NCI-H1694 treated with DMSO at 0.1 percent for 48 hours (cell line): ENCODE measurements at places on chromosomes 2 and 18.
A peak's percentile ranks its signal among the peaks of the same experiment; 100 is the strongest.

DNA sequence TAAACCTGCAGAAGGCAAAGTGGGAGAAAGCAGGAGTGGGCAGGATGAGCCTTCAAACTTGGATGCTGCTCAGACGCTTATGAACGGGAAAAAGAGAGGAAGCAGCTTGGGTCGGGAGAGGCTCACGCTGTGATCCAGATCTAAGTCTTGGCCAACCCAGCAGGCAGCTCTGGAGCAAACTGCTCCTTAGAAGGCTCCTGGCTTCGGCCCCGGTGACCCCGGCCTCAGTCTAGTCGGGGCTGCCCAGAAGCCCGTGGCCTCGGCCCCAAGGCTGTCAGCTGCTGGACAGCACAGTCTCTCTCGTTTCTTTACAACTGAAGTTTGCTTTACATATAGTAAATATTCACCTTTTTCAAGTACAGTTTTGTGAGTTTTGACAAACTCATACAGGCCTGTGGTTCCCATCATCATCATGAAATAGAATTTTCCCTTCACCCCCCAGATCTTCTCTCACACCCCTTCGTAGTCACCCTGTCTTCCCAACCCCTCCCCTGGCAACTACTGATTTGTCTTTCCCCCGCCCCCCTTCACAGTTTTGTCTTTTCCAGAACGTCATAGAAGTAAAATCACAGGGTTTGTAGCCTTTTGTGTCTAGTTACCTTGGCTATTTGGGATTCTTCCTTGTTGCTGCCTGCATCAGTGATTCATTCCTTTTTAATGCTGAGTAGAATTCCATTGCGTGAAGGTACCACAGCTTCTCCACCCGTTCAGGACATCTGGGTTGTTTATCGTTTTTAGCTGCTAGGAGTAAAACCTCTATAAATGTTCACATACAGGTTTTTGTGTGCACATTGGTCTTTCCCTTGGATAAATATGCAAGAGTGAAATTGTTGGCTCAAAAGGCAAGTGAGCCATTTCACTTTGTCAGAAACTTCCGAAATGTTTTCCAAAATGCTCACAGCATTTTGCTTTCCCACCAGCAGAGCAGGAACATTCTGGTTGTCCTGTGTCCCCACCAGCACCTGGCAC is 35.1 kb downstream of the MYO7B start:
- no peak for DNase-seq

GRCh38 chr2:221851531-221852045 is 279.5 kb upstream of the EPHA4 start:
- no peak for DNase-seq

DNA sequence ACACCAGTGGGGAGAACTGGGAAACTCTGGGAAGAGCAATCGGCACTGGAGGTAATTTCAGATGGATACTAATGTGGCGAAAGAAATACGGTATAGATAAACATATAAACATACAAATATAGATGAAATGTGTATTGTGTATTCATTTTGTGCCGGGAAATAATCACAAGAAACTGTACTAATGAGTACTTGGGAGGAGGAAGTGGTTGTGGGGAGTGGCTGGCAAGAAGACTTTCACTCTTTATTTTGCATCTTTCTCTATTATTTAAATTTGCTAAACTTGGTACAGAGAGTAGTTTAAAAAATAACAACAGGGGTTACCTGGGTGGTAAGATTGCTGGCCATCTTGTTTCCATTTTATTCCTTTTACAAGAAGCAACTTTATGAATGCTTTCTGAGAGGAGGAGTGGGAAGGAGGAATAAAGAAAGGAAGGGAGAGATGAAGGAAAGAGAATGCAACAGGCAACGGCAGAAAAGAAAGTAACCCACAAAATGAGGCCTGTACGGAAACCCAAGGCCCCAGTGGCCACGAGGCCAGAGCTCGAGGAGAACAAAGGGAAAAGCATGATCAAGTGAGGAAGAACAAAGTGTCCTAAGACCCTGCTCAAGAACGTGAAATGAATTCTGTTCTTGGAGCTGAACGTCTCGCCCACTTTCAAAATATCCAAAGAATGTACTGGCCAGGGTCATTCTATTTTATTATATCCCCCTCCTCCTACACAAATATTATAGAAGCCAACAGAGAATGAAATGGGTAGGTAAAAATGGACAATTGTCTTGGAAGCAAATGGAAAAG is 45.2 kb downstream of the FAM178B start:
- DNase-seq = no peak

DNA sequence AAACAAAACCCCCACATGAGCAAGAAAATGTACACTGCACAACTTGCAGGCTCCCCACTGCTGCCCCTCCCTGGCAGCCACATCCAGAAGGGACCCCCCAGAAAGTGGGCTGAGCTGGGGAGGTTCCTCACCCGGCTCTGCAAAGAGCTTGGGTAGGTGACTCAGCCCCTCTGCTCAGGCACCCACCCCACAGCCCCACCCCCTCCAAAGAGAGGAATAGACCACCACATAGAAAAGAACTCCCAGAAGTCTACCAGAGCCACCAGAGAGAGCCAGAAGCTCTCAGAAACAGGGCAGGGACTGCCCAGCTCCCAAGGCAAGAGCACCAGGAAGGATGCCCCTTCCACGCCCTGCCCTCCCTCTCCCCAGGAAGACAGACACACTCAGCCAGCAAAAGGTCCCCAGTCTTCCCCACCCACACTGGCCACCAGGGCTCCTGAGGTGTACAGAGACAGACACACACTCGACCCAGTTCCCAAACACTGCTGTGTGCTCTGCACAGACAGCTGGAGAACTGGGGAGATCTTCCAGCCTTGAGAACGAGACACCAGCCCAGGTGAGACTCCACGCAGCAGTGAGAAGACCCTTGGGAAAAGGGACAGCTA is 28.2 kb downstream of the BIN1 start:
- no peak for DNase-seq

- no peak for DNase-seq
Observed at GRCh38 chr2:186456941-186457340, 29.1 kb upstream of the ZC3H15 start.

- no peak for DNase-seq
Observed at GRCh38 chr2:214465363-214466146, 54.7 kb downstream of the VWC2L start.

- peak; percentile 22 for DNase-seq
Observed at GRCh38 chr2:220509966-220510365, 882.5 kb downstream of the SLC4A3 start.

DNA sequence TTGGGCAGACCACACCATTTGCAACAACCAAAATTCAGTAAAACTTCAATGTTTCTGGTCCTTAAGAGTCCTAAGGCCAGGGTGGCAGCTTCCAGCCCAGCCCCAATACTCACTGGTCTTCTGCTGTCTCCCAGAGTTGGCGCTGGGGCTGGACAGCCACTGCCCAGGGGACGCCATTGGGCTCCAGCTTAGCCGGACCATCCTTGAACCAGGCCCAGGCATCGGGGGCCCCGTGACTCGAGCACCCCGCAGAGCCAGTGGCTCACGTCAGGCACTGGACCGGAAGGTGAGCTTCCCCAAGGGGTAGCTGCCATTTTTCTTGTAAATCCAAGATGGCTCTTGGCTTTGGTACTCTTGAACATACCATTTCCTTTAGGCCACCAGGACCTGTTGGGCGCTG is 21.8 kb downstream of the SNED1 start:
- no peak for DNase-seq

DNA sequence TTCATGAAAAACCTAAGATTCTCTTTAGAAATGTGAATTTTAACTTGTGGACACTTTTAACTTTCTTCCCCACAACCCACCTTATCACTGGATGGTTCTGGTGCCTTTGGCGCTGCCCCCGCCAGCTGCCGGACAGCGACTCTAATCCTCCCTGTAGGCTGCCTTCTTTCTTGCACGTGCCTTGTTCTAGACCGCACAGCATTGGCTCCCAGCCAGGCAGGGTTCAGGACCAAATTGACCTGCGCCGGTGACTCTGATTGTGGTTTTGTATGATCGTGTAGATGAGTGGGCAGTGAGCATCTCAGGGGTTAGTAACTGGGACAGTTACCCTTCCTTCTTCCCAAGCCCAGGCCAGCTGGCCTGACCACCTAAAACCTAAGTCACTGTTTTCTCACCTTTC is 106.8 kb downstream of the ASAP2 start:
- no peak for DNase-seq

DNA sequence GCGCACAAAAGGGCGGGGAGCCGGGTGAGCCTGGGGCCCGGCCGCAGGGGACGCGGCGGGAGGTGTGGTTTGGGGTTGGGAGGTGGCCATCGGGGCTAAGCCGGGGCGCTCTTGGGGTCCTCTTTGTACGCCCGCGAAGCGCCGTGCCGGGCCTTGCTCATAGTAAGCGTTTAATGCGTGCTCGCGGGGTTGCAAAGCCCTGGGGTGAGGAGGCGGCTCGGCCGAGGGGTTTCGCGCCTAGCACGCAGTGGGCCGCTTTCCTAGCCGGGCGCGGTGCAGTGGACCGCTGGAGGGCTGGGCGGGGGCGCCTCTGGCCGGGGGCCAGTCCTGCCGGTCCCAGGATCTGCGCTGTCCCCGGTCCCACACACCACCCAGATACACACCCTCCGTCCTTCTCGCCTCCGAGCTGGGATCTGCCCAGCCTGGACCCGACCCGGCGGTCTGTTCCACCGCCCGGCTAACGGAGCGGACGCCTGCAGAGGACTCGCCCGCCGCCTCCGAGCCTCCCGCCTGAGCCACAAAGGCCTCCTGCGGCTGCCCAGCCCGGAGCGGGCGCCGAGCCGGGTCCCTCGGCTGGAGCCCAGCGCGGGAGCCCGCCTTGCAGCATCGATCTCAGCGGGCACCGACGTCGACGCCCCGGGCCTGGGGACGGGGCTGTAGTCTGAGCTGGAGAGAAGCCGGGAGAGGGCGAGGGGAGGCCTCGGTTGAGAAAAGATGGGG is 564 bp downstream of the DPYSL5 start:
- no peak for DNase-seq

GRCh38 chr2:39968037-39968436 is 189.0 kb upstream of the THUMPD2 start:
- DNase-seq = no peak

GRCh38 chr18:79588636-79589481 is 90.7 kb upstream of the CTDP1 start:
- DNase-seq = no peak

GRCh38 chr2:132678483-132678882 is 8.5 kb upstream of the LYPD1 start:
- DNase-seq = no peak

GRCh38 chr2:210586381-210586780 is 30.0 kb downstream of the CPS1 start:
- no peak for DNase-seq

- no peak for DNase-seq
Observed at GRCh38 chr2:130300258-130300969, 42.3 kb upstream of the IMP4 start.

GRCh38 chr2:225678792-225679191 is 279.3 kb downstream of the NYAP2 start:
- DNase-seq = no peak

- DNase-seq = no peak
Observed at GRCh38 chr2:207953354-207953753, 72.0 kb downstream of the PLEKHM3 start.

GRCh38 chr18:9906481-9906880 is 7.3 kb upstream of the VAPA start:
- no peak for DNase-seq

DNA sequence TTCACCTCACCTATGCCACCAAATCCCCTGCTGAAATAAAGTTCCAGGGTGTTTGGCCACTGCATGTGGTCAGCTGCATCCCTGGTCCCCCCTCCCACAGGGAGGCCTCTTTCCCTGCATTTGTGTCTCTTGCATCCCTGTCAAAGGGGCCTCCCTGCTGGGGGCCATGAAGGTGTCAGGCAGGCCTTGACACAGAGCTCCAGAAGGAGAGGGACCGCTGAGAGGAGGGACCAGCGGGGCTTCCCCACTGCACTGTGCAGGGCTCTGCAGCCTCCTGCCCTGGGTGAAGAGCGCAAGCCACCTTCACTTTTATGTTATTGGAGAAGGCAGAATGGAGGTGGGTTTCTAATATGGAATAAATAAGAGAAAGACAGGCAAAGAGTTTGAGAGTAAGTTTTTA is 230.2 kb downstream of the ANKRD30B start:
- no peak for DNase-seq

- DNase-seq = no peak
Observed at GRCh38 chr2:204004912-204005311, 68.3 kb downstream of the ICOS start.
